ENCODE measurements at places on chromosomes 7 and 10.

DNA sequence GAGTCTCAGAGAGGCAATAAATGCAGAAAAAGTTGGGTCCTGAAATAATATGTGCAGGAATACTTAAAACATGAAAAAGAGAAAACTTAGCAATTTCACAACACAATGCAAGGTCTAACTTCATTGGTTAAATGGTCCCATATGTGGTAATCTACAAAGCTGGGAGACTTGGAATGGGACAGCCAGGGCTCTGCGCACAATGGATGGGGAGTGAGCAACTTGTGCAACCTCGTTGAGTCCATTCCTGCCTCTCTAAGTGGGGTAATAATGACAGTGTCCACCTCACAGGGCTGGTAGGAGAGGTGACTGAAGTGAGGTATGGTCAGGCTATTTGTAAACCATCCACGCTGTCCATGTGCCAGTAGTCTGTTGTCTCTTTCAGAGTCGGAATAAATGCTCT lies 11.8 kb upstream of the EMX2 start:
- no peak for DNase-seq

DNA sequence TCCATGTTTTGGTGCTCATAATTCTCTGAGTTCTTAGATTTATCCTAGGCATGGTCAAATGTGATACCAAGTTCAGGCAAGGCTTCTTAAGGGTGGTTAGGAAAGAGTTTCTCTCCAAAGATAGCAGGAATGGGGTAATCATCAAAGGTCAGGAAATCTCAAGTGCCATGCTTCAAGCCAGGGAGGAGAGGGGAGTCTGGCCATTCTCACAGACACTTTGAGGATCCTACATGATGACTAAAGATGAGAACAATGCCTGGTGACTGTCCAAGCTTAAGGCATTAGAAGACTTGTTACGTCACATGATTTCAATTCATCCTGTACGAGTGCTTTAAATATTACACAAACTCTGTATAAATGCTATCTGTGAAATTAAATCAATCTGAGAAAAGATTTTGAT lies 59.4 kb downstream of the POM121L12 start:
- DNase-seq = no peak

DNA sequence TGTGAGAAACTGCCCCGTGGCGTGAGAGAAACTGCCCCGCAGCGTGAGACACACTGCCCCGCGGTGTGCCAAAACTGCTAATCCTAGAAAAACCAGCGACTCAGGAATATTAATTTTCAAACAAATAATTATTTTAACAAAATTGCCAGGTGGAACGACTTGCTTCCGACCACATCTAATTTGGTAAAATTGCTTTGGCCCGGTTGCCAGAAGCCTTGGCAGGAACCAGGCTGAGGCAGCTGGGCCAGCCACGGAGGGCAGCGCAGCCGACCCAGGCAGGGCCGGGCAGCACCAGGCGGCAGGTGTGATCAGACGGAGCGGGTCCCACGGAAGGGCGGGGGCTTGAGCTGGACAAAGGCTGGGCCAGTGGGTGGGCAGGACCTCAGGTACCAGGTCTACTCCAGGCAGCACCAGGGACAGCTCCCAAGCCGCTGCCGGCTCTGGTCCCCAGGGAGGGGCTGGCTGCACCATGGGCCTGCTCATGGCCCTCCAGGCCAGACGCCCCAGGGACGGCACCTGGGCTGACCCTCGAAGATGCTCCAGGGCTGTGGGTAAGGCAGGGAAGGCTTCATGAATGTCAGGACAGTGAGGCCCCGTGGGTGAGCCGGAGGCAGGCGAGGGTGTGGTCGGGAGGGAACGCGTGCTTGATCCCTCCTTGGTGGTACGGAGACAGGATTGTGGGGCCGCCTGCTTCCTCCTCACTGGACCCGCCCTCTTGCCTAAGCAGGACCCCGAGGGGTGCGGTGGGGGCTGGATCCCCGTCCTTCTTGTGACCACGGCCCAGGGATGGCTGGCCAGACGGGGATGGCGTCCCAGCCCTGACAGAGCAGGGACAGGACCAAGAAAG lies 7.7 kb upstream of the ADGRA1 start:
- DNase-seq = no peak

DNA sequence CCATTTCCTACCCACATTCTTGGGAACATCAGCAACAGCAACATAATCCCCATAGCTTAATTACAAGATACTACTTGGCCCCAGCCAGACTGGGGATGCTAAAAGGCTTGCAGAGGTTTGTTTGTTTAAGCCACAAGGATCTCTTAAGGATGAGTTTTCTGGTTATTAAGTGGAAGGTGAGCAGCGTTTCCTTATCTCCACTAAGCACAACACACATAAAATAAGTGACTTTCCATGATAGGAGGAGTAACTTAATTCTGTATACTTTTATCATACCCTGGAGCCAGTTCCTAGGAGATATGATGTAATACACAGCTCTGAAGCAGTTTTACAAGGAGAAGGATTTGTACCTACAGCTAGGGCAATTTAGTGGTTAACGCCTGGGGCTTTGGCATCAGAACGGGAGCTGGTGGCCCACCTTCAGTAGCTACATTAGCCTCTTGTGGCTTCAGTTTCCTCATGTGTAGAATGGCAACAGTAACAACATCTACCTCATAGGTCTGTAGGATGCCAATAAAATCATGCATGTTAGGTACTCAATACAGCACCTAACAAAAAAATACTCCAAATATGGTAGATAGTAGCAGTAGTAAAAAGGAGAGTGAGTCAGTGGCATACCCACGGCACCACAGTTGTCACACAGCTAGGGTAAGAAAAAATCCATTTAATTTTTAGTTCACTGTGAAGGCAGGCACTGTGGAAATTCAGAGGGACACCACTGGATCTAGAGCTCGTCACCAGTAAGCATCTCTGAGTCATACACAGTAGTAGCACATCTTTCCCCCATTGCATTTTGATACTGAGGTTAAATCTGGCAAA lies 55.2 kb downstream of the DOCK4 start:
- DNase-seq = no peak

- peak; percentile 10 for DNase-seq
These were observed 57.7 kb downstream of the MAD1L1 start for GRCh38 chr7:2175091-2175490.

- DNase-seq = peak; percentile 54
These were observed 1.8 kb downstream of the DDIT4 start for GRCh38 chr10:72275351-72276012.

- DNase-seq = no peak
These were observed 123.1 kb upstream of the INHBA start for GRCh38 chr7:41825927-41826480.

- no peak for DNase-seq
These were observed 236.3 kb upstream of the IGFBP3 start for GRCh38 chr7:46157404-46157803.

DNA sequence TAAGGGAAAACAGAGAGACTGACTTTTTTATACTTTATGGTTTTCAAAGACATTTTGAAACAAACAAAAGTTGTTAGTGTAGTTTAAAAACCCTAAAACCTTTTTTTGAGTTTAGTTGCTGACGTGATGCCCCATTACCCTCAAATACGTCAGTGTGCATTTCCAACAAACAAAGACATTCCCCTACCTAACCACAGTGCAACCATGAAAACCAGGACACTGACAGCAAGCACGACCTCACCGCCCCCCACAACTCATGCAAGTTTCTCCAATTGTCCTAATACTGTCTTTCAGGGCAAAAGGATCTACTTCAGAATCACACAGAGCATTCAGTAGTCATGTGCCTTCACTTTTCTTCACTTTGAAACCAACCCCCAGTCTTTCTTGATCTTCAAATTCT lies 75.0 kb downstream of the WNT2 start:
- DNase-seq = no peak

GRCh38 chr7:5773661-5774086 lies 7.8 kb downstream of the RNF216 start:
- peak; percentile 65 for DNase-seq

DNA sequence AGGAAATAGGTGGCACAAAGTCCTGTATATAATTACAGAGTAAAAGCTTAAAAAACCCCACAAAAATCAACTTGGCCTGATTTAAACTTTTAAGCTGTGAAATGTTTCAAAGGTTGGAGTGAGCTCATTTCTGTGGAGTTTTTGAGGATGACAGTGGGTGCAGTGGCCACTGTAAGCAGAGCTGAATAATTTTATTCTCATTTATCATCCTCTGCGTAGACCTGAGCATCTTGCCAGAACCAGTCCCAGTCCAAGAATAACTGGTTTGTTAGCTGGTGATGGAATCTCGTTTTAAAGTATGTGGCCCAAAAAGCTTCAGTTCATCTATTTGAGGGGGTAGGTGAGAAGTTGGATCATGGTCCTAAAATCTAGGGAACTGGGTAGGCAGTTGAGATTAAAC lies 4.4 kb downstream of the BMPER start:
- DNase-seq = no peak

DNA sequence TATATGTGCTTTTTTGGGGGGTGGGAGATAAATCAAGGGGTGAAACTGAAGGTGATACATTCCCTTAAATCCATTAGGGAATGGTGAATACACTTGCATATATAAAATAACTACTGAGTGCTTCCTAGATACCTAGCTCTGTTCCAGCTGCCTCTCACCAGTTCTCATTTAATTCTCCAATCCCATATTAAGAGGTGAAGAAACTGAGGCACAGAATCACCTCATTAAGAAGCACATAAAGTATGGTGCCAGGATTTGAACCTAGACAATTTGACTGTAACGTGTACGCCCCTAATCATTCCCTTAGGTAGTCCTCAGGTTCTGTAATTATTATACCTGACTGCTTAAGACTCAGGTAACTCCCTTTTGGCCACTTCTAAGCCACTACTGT lies 1.5 kb upstream of the SFR1 start:
- DNase-seq = no peak

DNA sequence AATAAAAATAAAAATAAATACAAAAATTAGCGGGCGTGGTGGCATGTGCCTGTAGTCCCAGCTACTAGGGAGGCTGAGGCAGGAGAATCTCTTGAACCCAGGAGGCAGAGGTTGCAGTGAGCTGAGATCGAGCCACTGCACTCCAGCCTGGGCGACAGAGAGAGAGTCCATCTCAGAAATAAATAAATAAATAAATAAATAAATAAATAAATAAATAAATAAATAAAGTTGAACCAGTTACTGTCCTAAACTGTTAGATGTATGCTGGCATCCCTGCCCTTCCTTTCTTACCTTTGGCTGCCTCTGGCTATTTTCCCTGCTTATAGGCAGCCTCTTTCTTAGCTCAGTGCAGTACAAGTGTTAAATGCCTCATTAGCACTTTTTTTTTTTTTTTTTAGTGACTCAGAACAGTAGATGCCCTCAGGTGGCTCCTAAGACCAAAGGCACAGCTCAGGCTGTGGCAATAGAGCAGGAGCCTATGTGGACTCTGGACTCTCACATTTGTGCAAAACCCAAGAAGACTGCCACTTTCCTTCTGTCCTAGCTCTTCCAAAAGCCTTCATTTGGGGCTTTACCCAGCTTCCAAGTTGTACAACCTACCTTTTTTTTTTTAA lies 30.6 kb upstream of the CABCOCO1 start:
- no peak for DNase-seq

- DNase-seq = no peak
These were observed 84.1 kb downstream of the MDFIC start for GRCh38 chr7:115005953-115006352.

GRCh38 chr10:102241444-102242117 lies at the start of gene PITX3:
TSS of gene PITX3 (minus strand) at chr10:102241512. CDS start at chr10:102232080, 9,432 bp downstream.
- DNase-seq = peak; percentile 93

DNA sequence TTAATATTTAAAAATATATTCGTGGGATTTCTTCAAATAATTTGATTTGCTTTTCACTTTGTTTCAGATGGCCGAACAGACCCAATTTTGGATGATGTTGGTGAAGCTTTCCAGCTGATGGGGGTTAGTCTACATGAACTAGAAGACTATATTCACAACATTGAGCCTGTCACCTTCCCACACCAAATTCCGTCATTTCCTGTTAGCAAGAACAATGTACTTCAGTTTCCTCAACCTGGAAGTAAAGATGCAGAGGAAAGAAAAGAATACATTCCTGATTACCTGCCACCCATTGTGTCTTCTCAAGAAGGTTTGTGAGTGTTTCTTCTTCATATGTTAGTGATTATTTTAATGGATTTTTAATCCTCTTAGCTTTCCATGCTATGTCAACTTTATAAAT lies 5.9 kb downstream of the TAF3 start:
- no peak for DNase-seq

DNA sequence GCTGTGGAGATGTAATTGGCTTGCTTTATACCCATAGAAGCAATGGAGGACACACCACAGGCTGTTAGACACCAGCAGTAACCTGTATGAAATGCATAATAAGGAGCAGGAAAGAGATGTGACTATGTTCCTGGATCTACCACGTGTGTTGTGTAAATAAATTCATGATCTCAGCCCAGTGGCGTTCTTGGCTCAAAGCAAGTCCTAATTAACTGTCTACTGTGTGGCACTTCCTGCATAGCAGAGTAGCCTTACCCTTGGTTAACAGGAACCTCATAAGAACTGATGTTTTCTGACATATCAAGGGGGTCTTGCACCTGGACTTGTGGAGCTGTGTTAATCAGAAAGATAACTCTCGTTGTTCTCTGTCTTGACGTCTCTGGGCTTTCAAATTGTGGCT lies 25.7 kb upstream of the FAM180A start:
- DNase-seq = no peak

- DNase-seq = no peak
These were observed 38.5 kb upstream of the EXOC6 start for GRCh38 chr10:92809840-92810239.

- no peak for DNase-seq
These were observed 31.1 kb downstream of the JAZF1 start for GRCh38 chr7:28149291-28150101.

GRCh38 chr10:73414230-73414945 lies 530 bp upstream of the ANXA7 start:
- no peak for DNase-seq

DNA sequence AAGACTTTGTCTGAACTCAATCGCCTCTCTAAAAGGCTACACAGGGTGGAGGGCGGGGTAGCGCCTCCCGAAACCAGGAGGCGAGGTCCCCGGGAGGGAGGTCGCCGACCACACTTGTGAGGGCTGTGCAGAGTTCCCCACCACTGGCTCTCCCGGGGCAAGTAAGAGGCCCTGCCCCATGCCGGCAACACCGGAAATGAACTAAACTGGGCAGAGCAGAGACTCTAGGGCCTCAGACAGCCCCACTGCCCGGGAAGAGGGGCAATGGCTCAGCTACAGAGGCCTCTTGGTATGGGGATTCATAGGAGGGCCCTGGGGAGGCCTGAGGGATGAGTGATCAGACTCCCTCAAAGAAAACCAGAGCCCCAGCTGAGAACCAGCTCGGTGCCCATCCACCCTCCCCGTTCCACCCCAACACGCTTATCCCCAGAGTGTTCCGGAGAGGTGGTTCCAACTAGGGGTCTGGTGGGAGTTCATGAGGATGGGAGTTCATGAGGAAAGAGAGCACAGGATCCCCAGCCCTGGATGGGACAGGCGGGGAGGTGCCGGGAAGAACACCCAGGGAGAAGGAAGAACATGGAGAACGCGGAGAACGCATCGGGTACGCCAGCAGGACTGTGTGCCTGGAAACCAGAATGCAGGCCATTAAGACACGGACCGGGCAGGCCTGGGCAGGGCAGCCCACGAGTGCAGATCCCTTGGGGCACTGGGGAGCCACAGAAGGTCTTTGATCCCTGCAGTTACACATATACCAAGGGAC lies 89.4 kb upstream of the MYL10 start:
- no peak for DNase-seq

GRCh38 chr10:105239311-105240219 lies 598.5 kb downstream of the SORCS3 start:
- no peak for DNase-seq

All from stimulated activated CD8-positive, alpha-beta memory T cell treated with anti-CD3 and anti-CD28 coated beads, Interleukin-4, amount 100 ng/mL, for 48 hours (primary cell).